ENCODE measurements at places on chromosomes 13 and 19.

- DNase-seq = no peak
Observed at GRCh38 chr13:40143106-40143505, 487.6 kb downstream of the COG6 start.

- peak; percentile 56 for DNase-seq
Observed at GRCh38 chr13:109904218-109904617, 117.8 kb upstream of the IRS2 start.

- DNase-seq = no peak
Observed at GRCh38 chr19:589693-590395, at the start of gene HCN2. Gene HCN2 (plus strand): TSS chr19:589881. CDS start chr19:589946, 65 bp downstream.

- no peak for DNase-seq
Observed at GRCh38 chr13:107462501-107462900, 752.8 kb downstream of the LIG4 start.

- no peak for DNase-seq
Observed at GRCh38 chr13:98435376-98435775, 141.5 kb downstream of the STK24 start.

DNA sequence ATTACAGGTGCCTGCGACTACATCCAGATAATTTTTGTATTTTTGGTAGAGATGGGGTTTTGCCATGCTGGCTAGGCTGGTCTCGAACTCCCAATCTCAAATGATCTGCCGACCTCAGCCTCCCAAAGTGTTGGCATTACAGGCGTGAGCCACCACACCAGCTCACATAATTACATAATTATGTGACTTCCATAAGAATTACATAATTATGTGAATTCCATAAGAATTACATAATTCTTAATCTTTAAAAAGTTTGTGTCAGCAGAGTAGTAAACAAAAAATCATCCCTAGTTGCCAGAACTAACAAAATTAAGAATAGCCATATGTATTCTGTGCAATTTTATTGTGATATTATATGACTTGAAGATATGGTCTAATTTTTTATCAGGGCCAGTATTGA, 25.6 kb downstream of the IFT88 start:
- no peak for DNase-seq

DNA sequence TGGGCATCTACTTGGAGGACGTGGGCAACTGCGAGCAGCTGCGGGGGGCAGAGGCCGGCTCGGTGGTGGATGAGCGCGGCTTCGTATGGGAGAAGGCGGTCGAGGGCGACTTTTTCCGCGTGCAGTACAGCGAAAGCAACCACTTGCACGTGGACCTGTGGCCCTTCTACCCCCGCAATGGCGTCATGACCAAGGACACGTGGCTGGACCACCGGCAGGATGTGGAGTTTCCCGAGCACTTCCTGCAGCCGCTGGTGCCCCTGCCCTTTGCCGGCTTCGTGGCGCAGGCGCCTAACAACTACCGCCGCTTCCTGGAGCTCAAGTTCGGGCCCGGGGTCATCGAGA, 10.3 kb upstream of the STRN4 start:
- DNase-seq = no peak

- no peak for DNase-seq
Observed at GRCh38 chr19:35279985-35280821, 2.1 kb upstream of the HAMP start.

DNA sequence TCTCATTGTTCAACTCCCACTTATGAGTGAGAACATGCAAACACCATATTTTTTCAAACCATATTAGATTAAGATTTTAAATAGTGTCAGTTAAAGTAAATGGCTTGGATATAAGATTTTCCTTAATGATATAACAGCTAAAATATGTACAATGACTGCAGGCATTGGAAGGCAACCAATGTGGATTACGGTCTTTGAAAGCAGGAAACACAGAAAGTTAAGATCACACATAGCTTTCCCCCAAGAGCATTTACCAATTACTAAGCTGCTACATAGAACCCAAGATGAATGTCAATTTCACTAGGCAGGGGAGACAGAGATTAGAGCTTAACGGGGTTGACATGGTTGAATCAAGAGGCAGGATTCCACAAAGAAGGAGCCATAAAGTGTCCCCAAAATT, 173.2 kb upstream of the TRPC4 start:
- no peak for DNase-seq

- DNase-seq = no peak
Observed at GRCh38 chr13:32590266-32590665, 4.0 kb downstream of the PDS5B start.

DNA sequence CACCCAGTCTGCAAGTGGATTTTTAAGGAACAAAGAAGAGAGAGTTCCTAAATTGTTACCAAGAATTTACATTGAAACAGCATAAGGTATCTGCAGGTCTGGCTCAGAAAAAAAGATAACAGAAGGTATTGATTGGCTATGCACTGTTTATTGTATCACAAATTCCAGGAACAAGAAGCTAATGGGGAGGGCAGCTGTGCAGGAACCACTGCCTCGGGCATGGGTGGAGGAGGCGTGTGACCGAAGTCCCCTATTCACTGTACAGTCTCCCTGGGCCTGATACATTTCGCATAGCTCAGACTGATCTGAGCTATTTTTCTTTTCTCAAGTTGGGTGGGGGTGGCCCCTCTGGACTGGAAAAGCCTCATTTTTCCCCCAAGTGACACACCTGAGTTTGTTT, 11.7 kb downstream of the NECTIN2 start:
- DNase-seq = no peak

GRCh38 chr13:71079638-71080037, 787.4 kb downstream of the DACH1 start:
- DNase-seq = no peak

- DNase-seq = peak; percentile 77
Observed at GRCh38 chr13:49454388-49455006, 10.4 kb downstream of the SETDB2 start.

DNA sequence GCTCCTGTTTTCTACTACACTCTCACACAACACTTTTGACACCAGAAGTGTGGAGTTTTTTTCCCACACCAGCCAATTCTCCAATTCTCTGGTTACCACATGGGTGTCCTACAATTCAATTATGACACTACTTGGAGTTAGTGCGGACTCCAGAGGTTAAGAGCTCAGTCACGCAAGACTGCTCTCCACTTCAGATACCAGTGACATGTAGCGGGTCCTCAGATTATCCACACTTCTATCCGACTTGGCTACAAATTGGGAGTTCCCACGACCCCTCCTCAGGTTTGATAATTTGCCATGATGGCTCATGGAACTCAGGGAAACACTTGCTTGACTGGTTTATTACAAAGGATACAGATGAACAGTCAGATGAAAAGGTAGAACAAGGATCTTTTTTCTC, 32.9 kb downstream of the PAN3 start:
- no peak for DNase-seq

DNA sequence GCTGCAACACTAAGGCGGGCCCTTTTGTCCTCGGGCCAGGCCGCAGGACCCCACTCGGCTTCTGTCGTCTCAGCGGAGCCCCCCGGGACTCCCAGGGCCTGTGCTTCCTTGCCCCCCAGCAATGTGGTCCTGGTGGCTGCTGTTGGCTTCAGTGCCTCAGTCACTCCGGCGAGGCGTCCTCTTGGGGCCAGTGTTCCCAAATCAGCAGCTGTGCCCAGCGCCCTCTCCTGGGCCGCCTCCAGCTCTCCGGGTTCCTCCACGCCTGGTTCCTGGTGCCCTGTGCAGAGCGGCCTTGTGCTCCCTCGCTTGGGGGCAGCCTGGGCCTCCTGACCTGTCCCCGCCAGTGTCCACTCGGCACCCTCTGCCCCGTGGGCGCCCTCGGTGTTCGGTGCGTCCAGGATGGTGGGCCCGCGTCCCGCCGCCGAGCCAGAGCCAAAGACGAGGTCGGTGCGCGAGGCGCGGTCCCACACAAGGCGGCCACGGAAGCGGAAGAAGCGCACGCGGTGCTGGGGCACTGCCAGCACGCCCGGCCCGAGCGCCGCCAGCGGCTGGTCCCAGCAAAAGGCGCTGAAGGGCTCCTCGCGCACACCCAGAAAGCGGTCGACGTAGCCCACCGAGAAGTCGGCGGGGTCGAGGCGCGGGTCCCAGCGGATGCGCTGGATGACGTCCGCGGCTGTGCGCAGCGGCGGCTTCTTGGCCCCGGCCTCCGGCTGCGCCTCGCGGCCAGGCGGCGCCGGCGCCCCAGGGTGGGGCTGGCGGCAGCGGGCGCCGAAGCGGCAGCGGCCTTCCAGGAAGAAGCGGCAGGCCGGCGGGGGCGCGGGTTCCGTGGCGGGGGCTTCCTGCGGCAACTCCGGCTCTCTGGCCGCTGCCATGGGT, 685 bp downstream of the LENG9 start:
- DNase-seq = no peak

DNA sequence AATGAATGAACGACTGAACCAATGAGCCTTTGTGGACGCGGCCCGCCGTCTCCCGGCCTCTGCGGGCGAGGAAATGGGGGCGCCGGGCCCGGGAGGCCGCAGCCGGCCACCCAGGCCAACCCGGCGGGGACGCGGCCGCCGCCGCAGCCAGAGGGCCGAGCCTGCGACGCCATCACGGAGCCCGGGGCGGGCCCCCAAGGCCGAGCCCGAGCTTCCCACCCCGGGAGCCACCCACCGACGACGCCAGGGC, 216 bp downstream of the SUGP2 start:
- no peak for DNase-seq

- no peak for DNase-seq
Observed at GRCh38 chr13:107852072-107852471, 363.3 kb downstream of the LIG4 start.

GRCh38 chr19:43606569-43607229, 5.2 kb upstream of the SRRM5 start:
- DNase-seq = no peak

- no peak for DNase-seq
Observed at GRCh38 chr13:72303941-72304746, 423.3 kb downstream of the MZT1 start.

GRCh38 chr19:44304659-44305193, at the start of gene ZNF235:
Gene ZNF235 (minus strand): TSS chr19:44305025. CDS start chr19:44303404, 1,621 bp downstream.
- peak; percentile 87 for DNase-seq

- DNase-seq = no peak
Observed at GRCh38 chr13:50189450-50189849, 174.2 kb downstream of the KCNRG start.

DNA sequence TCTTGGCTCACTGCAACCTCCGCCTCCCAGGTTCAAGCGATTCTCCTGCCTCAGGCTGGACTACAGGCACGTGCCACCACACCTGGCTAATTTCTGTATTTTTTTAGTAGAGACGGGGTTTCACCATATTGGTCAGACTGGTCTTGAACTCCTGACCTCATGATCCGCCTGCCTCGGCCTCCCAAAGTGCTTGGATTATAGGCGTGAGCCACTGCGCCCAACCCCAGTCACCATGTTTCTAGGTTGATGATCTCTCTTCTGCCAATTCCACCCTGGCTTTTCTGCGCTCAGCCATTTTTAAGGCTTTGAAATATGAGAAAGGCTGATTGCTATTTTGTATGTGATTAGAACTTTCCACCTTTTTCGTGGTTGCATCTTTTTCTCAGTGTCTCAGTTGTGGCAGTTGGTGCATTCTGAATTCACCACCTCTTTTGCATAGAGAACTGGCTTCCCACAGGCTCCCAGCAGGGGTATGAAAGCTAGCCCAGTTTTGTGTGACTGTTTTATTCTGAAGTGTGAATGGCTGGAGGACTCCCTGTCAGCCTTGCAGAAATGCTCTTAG, 15.5 kb downstream of the CEACAM1 start:
- DNase-seq = no peak

DNA sequence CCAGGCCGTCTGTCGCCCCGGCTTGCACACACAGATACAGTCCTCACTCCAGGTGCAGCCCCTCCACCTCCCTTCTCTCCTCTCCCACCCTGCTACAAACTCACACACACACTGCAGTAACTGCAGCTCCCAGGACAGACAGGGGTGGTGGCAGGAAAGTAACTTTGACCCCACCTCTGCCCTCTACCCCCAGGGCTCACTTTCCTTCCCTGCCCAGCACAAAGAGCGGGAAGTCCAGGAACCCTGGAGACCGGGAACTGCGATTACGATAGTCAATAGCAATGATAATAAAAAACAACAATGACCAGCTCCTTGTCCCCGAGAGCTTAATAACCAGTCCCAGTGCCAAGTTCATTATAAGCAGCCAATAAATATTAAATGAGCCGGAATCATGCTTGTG, at the start of gene CEACAM20:
CEACAM20 (minus strand) TSS at position 140 of the 400 bp plus-strand sequence. CDS start 166 bp downstream, outside the sequence.
- no peak for DNase-seq

- no peak for DNase-seq
Observed at GRCh38 chr13:103213152-103213551, 146.9 kb upstream of the SLC10A2 start.

DNA sequence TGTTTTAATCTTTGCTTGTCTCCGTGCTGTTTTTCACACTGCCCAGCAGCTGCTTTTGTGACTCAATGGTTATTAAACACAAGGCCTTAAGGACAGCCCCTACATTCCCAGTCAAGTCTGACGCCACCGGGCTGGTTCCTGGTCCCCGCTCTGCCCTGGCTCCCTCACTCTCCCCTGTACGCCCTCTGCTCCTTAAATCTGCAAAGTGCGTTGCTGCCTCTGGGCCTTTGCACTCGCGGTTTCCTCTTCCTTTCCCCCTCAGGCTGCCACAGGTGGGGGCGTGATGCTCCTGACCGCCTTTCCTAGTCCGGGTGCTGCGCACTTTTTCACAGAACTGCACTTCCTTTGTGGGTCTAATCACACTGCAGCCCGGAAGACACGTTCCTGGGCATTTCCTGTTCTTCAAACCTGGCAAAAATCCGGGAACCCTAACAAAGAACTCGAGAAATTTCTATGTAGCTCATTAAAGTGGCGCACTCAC, 25.6 kb downstream of the NOSIP start:
- no peak for DNase-seq

GRCh38 chr13:98535501-98536354, 41.2 kb downstream of the STK24 start:
- DNase-seq = peak; percentile 36

Measured in SJSA1 (cell line).